Hematopoietic multipotent progenitor cell treated with erythropoietin and hydrocortisone succinate and interleukin-3 and kit ligand, for 8 days (in vitro differentiated cells): ENCODE measurements at places on chromosomes 13 and 19.
A peak's percentile ranks its signal among the peaks of the same experiment; 100 is the strongest.

DNA sequence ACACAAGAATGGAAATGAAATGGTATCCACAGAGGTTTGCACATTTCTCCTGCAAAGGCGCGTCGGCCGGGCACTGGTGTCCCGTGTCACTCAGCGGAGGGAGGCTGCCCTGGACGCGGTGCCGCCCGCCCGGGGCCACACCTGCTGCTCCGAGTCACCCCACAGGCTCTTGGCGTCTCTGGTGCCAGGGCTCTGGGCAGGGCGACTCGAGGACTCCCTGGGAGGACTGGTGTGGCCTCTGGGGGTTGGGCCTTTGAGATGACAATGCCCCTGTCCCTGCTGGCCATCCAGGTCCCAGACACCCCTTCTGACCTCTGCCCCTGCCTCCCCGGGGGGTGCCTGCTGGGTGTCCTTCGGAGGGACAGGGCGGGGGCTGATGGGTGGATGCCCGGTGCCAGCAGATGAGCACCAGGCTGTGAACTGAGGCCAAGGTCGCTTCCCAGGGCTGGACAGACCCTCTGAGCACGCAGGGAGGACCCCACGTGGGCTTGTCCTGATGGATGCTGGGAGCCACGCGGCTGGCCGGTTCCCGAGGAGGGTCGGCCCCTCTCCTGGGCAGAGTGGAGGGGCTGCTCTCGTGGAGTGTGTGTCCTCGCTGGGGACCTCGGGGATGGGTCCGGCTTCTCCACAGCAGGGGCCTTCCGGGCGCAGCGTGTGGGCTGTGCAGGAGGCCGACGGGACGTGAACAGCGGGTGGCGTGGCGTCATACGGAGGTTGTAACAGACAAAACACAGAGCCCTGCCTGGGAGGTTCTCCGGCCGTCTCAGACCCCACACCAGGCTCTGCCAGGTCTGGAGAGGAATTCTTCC lies 4.7 kb upstream of the CACTIN start:
- DNase-seq, result no peak

GRCh38 chr19:54298357-54299125 lies 14.4 kb downstream of the LILRA5 start:
- no peak for DNase-seq

- no peak for DNase-seq
Measured at GRCh38 chr19:30318936-30319335, 53.2 kb upstream of the ZNF536 start.

DNA sequence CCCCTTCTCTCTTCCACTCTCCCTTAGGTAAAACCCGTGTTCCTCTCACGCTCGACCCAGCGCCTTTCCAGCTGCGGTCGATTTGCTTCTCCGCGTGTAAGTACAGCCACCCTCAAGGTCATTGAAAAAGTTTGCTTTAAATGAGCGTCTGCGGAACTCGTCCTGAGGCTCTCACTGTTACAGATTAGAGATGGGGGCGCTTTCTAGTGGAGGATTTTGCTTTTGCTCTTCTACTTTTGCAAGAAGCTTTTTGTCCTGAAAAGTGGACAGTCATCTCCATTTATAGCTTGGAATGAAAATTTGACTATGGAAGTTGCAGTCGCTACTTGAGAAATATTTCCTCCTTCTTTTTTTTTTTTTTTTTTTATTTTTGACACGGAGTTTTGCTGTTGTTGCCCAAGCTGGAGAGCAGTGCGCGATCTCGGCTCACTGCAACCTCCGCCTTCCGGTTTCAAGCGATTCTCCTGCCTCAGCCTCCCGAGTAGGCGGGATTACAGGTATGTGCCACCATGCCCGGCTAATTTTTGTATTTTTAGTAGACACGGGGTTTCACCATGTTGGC lies 595 bp upstream of the RAB20 start:
- peak; percentile 5 for DNase-seq

GRCh38 chr19:6891761-6892385 lies 4.5 kb downstream of the ADGRE1 start:
- DNase-seq, result peak; percentile 16

GRCh38 chr19:19487950-19488874 lies 27.1 kb downstream of the TSSK6 start:
- DNase-seq, result peak; percentile 80

DNA sequence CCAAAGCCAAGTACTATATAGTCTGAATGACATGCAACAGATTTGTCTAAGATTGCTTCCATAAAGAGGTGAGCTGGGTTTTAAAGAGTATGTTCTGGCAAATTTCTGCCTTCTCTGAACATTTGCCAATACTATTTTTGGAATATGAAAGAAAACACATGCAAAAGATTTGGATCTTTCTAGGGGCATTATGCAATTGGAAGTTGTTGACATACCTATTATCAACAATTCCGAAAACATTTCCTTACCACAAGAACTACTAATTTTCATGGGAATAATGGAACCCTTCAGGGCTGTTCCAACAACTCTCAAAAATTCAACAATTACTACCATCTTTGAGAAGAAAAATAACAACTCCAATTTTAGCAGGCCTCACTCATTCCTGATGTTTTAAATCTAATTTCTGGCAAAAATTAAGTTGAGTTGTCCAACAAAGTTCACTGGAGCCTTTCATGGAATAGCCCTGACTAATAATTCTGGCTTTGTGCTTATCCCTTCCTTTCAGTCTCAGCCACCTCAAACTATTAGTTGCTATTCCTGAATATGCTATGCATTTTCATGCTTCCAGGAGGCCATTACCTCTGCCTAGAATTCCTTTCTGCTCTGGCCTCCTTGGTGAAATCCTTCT lies 250.0 kb downstream of the RGCC start:
- no peak for DNase-seq

DNA sequence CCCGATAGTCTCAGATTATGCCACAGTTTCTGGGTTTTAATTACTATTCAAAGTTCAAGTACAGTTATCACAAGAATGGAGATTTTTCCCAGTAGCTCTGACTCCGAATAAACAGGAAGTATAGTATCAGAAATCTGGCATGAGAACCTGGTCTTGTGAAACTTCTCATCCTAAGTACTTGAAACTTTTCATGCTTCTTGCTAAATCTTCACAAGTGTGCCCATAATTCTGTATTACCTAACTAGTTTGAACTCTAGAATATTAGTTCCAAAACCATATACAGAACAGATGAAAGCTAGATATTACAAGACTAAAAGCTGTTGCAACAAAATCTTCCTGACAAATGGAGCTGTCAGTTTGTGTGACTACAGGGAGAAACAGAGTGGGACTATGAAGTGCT lies 70.5 kb upstream of the CSNK1A1L start:
- no peak for DNase-seq

DNA sequence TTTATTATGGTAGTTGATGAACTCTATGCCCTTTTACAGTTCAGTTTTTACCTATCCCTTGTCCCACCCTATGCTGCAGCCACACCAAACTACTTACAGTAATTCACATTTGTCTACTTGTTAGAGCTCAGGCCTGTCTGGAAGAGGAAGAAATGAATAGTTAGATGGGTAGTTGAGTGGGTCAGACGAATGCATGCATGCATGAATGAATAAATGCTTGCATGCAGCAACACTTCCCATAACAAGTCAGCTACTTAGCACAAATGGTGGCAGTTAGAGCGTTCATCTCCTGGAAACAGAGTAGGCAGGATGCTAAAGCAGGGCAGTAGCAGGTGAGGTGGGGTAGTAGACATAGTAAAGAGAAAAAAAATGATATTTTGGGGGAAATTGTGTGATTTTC lies 322.3 kb downstream of the NDFIP2 start:
- no peak for DNase-seq

DNA sequence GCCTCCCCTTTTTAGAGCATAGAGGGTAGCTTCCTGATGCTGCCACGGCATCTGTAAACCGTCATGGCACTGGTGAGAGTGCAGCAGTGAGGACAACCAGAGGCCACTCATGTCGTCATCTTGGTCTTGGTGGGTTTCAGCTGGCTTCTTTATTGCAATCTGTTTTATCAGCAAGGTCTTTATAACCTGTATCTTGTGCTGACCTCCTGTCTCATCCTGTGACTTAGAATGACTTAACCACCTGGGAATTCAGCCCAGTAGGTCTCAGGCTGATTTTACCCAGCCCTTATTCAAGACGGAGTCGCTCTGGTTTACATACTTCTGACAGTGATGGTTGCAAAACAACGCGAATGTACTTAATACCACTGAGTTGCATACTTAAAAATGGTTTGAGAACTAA lies 14.4 kb upstream of the FBN3 start:
- DNase-seq, result no peak

GRCh38 chr13:34944751-34945150 lies 2.7 kb downstream of the NBEA start:
- DNase-seq, result no peak

GRCh38 chr13:99075268-99076191 lies 97.7 kb upstream of the DOCK9 start:
- no peak for DNase-seq

DNA sequence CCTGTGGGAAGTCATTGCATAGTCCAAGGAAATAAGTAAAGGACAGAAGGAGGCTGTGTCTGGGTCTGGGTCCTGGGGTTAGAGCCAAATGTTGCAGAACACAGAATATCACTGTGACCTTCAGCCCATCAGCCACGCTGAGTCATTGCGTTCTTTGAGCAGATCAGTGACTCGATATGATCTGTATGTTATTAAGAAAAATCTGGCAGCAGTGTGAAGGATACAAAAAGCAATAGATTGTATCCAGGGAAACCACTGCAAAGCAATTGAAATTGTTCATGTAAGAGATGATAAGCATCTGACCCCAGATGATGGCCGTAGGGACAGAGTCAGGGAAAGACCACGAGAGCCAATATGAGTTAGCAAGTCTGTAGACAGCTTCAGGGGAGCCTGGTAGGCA lies 1575.1 kb upstream of the SLC10A2 start:
- no peak for DNase-seq

- no peak for DNase-seq
Measured at GRCh38 chr13:39249982-39250381, 211.7 kb downstream of the NHLRC3 start.

- DNase-seq, result no peak
Measured at GRCh38 chr13:24185591-24186232, 25.2 kb downstream of the SPATA13 start.

GRCh38 chr13:109919715-109920375 lies 133.5 kb upstream of the IRS2 start:
- DNase-seq, result no peak

DNA sequence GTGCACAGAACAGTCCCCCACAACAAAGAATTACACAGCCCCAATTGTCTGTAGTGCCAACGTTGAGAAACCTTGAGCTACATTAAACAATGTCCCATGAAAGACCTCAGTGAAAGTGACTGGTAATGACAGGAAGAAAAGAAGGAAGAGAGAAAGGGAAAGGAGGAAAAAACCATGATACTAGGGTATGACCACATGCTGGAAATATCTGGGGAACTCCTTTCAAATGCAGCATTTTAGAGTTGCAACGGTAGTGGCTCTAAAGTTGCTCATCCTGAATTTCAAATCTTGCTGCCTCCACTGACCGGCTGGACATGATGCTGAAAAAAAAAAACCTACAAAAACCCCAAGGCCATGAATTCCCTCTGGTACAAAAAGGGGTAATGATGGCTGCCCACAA lies 26.5 kb downstream of the FPR3 start:
- no peak for DNase-seq

DNA sequence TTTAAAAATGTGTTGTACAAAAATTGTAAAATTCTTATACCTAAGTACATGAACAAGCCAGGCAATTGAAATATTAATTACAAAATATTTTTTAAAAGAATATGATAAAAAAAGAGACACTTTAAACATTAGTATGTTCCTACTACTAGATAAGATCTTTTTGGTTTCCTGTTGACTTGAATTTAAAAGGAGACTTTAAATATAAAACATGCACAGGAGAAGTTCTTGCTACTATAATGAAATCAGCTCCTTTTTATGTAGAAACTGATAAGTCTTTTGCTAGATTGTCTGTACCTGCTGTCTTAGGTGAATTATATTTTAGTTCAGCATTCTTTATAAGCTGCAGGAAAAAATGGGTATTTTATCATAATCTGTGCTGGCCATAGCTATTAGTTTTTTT lies 140.2 kb downstream of the TNFSF13B start:
- DNase-seq, result no peak

- no peak for DNase-seq
Measured at GRCh38 chr13:22162889-22163288, 492.0 kb downstream of the FGF9 start.

DNA sequence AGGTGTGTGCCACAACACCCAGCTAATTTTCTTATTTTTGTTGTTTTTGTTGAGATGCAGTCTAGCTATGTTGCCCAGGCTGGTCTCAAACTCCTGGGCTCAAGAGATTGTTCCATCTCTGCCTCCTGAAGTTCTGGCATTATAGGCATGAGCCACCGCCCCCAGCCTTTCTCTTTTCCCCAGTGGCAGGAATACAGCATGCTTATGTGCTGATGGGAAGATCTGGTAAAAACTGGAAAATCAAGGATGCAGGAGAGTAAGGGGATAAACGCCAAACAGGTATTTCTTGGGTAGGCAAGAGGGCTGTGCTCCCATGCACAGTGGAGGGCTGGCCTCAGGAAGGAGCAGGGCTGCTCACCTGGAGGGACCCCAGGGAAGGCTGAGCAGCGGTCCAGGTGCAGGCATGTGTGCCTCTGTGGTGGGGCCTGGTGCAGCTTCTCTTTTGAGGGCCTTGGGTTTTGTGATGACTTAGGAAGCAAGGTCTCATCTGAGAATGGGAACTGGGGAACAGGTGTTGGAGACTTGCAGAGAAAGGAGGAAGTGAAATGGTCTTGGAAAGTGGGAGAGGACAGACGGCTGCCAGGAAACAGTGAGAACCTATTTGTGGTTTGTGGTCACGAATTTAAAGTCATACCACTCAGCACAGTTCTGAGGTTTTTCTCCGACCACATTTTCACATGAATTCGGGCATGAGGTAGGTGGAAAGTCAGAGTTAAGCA lies 106.5 kb downstream of the TEX26 start:
- DNase-seq, result no peak

DNA sequence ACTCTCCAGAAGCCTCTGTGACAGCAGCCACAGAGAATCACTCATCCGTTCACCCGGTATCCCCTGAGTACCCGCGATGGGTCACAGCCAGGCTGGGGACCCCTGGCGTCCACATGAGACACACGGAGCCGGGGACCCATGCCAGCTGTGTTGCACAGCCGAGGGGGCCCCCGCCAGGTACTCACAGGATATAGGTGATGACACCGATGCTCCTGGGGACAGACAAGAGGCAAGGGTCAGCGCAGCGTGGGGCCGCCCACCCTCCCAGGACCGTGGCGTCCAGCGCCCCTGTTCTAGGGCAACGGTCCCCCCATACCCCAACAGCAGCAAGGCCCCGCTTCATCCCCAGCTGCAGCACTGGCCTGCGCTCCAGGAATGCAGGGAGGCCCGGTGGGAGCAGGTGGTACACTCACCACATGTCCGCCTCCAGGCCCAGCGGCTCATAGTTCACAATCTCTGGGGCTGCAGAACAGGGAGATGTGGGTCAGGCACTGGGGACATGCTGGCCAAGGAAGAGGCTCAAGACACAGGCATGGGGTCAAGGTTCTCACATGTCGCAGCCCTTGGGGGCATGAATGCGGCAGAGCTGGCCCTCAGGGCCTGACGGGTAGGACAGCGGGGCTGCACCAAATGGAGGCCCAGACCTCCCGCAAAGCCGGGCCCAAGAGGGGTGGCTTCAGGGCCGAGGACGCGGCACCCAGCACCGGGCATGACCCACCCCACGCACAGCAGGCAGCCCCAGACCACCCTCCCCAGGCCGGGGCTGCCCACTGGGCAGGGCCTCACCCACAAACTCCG lies 7.2 kb downstream of the DAPK3 start:
- DNase-seq, result no peak

GRCh38 chr13:31090961-31091624 lies 70.6 kb downstream of the HSPH1 start:
- DNase-seq, result no peak

- no peak for DNase-seq
Measured at GRCh38 chr13:79427265-79427664, 21.2 kb upstream of the RBM26 start.

- no peak for DNase-seq
Measured at GRCh38 chr13:30868799-30869470, 37.1 kb upstream of the MEDAG start.
